ENCODE measurements at places on chromosomes 2 and 18.

DNA sequence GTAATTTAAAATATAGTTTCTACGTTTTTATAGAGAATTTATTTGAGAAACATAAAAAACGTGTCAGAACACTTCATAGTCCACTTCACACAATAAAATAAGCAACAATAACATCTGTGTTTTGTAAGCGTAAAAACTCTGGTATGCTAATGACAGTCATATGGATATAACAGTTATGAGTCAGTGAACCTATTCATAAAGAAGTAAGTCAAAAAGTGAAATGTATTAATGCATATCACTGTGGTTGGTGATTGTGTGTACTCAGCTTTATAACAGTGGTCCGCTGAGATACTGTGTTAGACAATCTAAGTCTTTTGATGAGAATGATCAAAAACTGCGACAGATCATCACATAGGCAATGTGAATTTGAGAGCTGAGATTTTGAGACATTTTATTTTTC lies 153.2 kb downstream of the WDR7 start:
- no peak for DNase-seq

DNA sequence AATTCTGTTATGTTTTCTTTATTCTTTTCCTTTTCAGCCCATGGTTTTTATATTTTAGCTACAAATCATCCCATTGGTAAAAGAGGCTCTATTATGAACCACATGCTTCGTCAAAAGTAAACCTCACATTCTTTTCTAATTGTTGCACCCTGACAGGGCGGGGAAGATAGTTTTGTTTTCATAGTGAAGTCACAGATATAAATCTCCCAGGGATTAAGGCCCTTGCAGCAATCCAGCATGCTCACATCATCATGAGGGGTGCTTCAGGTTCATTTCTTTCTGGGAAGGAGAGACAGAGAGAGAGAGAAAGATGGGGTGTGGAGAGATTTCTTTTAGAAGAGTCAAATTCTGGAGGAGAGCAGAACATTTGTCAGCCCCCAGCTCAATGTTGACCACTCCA lies 124.5 kb upstream of the CDC42EP3 start:
- no peak for DNase-seq

- no peak for DNase-seq
These were observed 61.0 kb downstream of the MBD2 start for GRCh38 chr18:54163453-54163852.

DNA sequence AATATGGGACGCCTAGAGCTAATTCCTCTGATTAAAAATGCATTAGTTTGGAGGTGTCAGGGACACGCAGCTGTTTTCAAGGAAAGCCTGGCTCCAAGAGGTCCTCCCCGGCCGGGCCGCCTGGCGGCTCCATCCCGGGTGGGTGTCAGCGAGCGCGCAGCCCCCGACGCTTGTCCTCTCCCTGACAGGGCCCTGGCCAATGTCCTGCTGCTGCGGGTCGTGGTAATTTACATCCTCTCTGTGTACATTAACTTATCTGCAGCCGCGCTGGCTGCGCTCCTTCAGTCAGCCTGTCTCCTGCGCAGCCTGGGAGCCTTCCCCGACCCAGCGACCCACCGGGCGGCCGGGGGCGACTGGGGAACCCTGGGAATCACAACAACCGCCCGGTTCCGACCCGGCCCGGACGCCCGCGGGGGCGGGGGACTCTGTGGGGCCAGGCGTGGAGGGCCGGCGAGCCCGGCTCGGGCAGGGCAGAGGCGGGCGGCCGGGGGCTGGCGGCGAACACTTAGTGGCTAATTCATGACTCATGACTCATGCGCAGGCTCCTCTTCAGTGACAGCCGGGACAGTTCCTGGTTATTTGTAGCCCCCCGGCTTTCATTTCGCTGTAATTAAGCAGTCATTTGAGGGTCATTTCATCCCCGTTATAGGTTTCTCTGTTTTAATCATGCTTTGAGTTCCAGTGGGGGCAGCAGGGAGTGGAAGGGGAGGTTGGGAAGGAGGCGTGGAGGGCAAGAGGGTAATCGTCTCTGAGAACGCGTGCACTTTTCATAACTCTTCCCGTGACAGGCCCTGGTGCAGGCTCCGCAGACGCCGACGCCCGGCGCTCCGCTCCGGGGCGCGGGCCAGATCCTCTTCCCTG lies 141.9 kb upstream of the CTAGE1 start:
- DNase-seq, result no peak

DNA sequence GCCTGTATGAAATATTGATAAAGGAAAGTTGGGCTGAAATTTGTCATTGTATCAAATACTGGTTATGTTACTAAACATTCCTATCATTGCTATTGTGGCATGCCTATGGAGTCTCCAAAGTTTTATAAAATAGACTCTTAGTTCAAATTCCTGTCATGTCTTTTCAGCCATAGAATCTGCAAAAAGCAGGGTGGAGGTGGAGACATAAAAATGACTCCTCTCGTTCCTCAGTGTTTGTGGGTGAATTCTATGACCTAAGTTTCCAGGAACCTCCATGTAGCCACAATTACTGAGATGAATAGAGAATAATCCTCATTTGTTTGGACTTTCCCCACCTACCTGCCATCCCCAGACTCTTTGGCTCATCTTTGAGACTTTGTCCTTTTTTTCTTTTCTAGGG lies 326.3 kb upstream of the ETAA1 start:
- DNase-seq, result no peak

- DNase-seq, result no peak
These were observed 288.5 kb downstream of the AGPS start for GRCh38 chr2:177680866-177681712.

DNA sequence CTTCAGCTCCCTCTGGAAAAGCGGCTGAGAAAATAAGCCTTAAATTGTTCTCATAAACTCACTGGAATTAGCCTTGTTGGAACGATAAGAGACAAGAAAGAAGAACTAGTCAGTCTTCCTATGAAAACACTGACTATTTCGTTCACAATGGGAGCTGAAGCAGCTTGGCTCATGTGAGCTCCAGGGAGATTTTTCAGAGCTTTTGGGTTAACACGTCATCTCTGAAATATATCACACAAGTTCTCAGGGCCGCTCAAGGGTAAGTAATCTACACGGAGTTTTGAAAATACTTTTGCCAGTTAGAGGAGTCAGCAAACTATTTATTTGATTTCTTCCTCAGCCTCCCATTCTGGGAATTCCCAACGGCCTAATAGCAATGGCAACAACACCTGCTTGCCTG lies 316.2 kb upstream of the MGAT5 start:
- DNase-seq, result no peak

- DNase-seq, result no peak
These were observed 225.9 kb downstream of the C1D start for GRCh38 chr2:67836866-67837265.

DNA sequence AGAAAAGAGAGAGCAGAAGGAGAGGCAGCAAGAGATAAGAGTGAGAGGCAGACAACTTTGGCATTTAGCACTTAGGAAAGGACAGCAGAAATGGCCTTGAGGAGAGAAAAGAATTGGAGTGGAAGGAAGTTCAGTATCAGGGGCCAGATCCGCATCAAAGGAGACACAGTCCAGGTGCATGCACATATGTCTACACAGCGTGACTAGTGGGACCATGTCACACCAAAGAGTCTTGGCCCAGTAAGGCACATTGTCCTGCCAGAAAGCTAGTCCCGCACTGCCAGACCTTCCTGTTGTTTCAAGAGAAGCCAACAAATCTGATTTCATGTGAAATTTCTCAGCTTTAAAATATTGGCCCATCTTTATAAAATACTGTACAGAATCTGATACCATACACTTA lies 8.5 kb upstream of the STK39 start:
- DNase-seq, result no peak

DNA sequence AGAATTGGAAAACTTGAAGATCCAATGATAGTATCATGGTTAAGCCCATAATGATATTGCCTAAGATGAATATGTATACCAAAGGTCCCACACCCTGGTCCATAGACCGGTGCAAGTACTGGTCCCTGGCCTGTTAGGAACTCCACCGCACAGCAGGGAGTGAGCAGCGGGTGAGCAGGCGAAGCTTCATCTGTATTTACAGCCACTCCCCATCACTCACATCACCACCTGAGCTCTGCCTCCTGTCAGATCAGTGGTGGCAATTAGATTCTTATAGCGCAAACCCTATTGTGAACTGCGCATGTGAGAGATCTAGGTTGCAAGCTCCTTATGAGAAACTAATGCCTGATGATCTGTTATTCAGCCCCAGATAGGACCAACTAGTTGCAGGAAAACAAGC lies 402.4 kb downstream of the EPHA4 start:
- DNase-seq, result no peak

GRCh38 chr18:48962252-48962993 lies 11.7 kb upstream of the SMAD7 start:
- DNase-seq, result no peak

DNA sequence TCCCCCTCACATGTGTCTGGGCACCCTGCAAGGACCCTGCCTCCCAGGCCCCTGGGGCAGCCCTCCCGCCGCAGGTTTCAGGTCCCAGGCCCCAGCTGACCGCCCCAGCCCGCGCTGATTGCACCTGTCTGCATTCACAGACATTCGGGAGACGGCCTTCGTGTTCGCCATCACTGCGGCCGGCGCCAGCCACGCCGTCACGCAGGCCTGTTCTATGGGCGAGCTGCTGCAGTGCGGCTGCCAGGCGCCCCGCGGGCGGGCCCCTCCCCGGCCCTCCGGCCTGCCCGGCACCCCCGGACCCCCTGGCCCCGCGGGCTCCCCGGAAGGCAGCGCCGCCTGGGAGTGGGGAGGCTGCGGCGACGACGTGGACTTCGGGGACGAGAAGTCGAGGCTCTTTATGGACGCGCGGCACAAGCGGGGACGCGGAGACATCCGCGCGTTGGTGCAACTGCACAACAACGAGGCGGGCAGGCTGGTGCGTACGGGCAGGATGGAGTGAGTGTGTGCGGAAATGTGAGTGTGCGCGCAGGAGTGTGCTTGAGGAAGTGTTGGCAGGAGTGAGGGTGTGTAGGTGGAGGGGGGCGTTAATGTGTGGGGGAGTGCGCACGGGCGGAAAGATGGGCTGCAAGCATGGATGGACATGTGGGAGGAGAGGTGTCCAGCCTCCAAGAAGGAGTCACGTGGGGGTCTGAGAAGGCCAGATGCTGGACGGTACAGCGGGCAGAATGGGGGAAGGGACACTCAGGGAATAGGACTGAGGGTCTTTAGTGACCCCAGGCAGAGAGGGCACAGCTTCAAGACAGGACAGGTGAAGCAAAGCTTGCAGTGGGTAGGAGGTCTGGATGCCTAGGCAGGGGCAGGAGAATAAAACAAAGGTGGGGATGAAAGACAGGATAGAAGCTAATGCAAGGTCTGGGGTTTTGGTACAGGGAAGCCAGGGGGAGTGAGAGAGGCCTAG lies 9.0 kb upstream of the WNT10A start:
- DNase-seq, result no peak

DNA sequence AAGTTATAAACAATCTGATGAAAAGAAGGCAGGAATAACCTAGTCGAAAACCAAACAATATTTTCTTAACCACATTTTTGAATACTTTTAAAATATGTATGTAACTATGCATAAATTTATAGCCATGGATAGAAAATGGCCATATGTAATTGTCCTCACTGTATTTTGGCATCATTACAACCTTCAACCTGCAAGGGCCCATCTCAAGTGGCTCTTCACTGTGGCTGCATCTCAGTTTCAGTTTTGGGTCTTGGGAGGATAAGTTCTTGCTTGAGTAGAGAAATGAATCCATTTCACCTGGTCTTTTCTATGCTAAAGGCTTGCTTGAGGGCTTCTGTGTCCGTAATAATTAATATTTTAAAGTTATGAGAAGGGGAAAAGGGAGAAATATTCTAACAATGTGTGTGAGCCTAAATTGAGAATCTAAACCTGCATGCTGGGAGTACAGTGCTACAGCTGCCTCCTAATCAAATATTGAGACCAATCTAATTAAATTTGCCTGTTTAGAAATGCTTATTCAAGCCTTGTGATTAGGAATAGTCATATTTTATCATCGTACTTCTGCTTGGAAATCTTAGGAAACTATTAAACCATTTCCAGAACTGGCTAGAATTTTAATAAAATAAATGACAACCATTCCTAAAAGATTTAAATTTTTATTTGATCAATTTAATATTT lies 92.5 kb downstream of the EML4 start:
- no peak for DNase-seq

DNA sequence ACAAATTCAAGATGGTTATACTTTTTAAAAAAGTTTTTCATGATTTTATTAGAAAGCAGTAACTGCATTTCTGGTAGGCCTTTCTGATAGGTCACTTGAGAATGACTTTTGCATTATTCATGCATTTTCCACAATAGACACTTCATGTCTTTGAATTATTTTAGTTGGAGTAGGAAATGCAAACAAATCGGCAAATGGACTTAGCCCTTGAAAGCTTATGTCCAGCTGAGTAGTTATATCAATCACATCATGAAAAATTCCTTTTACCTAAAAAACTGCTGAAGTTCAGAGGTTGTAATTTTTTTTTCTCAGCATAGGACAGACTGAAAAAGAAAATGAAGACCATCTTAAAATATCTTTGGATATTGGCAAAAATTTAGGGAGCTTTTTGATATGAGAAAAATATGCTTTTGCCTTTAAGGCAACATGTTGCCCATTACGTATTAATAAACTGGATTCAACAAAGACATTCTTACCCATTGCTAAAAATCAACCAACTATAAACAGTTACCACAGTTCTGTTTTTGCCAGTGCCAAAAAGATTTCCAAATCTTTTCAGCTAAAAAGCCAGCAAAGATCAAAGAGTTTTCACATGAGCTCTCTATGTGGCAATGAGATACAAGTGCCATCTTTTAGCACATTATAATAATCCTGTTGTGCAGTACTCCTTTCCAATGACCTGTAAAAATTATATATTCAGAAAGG lies 45.5 kb upstream of the FRZB start:
- DNase-seq, result no peak

GRCh38 chr2:232038881-232039485 lies 77.5 kb downstream of the DIS3L2 start:
- DNase-seq, result no peak

GRCh38 chr2:19048593-19049266 lies 309.7 kb downstream of the OSR1 start:
- no peak for DNase-seq

DNA sequence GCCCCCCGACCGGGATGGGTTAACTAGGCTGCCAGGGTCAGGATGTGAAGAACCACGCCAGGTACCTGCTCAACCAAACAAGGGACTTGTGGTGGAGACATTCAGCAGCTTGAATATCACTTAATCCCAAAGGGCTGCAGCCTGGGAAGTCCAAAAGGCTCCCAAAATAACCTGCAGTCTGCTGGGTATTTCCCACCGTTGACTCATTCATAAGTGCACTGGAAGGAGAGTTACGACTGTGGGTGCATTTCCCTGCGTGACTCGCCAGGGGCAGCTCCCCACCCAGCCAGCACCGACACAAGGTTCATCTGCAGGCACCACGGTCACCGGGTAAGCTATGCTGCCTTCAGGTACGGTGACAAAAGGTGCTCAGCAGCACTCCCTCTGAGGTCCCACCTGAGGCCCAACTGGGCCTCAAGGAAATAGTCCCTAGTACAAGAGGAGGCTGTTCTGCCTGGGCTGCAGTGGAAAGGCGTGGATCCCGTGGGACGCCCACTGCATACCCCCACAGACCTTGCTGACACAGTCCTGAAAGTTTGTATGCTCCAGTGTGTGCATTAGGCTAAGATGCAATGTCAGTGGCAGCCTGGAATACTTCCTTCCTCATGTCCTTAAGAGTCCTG lies 86.5 kb downstream of the UXS1 start:
- DNase-seq, result no peak
